Activated naive CD4-positive, alpha-beta T cell (primary cell): ENCODE measurements at places on chromosomes 1 and 21.

- no peak for DNase-seq
Observed at GRCh38 chr1:12621346-12622335, 3.6 kb upstream of the DHRS3 start.

- no peak for DNase-seq
Observed at GRCh38 chr1:195604287-195604686, 1004.0 kb downstream of the KCNT2 start.

DNA sequence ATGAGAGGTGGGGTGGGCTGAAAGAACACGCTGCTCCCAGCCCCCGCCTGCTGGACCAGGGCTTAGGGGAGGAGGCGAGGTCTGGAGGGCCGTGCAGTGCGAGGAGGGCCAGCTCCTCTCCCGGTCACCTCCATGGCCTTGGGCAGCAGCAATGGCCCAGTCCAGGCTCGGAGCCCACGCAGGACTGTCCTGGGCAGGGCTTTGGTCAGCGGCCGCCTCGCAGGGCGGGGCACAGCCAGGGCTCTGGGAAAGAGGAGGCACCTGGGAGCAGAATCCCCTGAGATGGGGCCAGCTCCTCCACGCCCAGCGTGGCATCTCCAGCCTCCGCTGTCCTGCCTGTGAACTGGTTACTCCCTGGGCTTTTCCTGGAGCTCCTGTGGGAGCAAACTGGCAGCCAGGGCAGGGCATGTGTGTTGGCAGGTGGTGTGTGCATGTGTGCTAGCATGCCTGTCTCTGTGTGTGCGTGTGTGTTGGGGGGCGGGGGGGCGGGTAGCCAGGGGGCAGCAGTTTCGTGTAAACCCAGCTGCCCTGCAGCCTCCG, 27.4 kb downstream of the ARHGEF16 start:
- DNase-seq = no peak

GRCh38 chr1:12343823-12344487, 114.1 kb downstream of the VPS13D start:
- no peak for DNase-seq

- no peak for DNase-seq
Observed at GRCh38 chr1:55369474-55369873, 154.3 kb upstream of the USP24 start.

DNA sequence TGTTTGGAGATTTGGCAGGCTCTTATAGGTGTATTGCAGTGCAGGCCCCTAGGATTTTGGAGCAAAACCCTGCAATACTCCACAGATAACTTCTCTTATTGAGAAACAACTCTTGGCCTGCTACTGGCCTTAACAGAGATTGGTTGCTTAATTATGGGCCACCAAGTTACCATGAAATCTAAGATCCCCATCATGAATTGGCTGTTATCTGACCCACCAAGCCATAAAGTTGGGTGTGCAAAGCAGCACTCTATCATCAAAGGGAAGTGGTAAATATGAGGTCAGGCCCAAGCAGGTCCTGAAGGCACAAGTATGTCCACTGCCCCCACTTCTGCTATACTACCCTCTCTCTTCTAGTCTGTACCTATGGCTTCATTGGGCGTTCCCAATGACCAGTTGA, 130.0 kb upstream of the TNFSF4 start:
- no peak for DNase-seq

DNA sequence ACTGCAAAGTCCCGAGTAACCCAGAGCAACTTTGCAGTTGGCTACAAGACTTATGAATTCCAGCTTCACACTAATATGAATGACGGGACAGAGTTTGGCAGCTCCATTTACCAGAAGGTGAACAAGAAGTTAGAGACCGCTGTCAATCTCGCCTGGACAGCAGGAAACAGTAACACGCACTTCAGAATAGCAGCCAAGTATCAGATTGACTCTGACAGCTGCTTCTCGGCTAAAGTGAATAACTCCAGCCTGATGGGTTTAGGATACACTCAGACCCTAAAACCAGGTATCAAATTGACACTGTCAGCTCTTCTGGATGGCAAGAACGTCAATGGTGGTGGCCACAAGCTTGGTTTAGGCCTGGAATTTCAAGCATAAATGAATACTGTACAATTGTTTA, 66.8 kb downstream of the ACBD6 start:
- no peak for DNase-seq

DNA sequence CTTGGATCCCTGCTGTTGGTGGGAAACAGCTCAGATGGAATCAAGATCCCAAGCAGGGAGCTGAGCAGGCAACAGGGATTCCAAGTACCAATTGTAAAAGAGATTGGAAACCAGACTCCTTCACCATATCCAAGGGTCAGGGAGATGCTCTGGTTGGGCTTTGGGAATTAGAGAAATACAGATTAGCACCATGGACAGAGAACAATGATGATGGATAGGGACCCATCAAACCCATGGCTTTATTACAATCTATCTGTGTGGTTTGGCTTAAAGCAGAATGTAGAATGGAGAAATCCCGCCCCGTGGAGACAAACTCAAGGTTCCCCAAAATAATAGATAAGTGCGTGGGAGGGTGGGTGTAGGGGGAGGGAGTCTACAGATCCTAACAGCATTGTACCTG, 120.7 kb upstream of the CSF3R start:
- no peak for DNase-seq

GRCh38 chr1:63428815-63429214, 61.4 kb downstream of the ALG6 start:
- DNase-seq = no peak

GRCh38 chr1:93662481-93663207, 19.0 kb downstream of the BCAR3 start:
- no peak for DNase-seq

GRCh38 chr1:228852511-228853088, 117.3 kb downstream of the RHOU start:
- DNase-seq = no peak

DNA sequence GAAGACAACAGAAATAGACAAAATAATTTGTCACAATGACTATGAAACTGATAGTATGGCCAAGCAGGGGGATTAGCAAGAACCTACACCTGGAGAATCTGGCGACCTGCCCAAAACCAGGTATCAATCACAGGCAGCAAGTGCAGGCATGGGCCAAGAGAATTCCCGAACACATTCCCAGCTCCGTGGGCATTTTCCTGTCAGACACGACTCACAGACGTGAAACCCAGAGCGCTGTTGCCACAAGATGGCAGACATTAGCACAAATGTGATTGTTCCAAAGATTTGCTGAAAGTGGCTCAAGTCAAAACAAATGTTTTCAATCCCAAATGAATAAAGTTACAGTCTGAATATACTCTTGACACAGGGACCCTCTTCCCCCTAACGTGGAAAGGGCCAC, 36.8 kb downstream of the HLCS start:
- DNase-seq = no peak

GRCh38 chr21:42975886-42976608, 1.7 kb downstream of the PKNOX1 start:
- DNase-seq = no peak

- DNase-seq = no peak
Observed at GRCh38 chr1:152718238-152718637, 10.3 kb downstream of the LCE4A start.

DNA sequence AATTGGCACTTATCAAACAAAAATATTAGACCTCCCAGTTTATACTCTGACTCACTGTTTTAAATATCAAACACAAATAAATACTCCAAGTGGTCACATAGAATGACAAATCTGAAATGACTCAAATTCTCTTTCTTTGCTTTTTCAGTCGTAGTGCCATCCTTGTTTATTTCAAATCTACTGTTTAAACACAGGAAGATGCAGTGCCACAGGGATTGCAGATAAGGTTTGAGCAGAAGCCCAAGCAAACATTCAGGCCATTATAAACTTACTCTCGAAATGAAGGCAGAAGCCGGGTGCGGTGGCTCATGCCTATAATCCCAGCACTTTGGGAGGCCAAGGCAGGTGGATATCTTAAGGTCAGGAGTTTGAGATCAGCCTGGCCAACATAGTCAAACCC, 255.4 kb upstream of the PLXNA2 start:
- no peak for DNase-seq

DNA sequence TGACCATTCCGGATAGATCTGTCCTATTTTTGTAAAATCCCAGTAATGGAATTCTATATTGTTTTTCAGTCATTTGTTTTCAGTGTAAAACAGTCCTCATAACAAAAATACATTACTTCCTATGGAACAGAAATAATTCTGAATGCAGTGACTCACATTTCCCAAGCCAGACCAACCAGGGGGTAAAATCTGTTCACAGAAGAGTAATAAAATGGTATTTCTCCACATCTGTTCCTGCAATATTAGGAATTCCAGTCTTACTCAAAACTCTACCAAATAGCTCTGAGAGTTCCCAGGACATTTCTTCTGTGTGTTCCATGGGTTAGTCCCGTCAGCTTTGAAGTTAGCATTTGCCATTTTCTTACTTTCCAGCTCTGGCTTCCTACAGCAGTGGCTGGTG, 2.6 kb upstream of the DDR2 start:
- DNase-seq = no peak

DNA sequence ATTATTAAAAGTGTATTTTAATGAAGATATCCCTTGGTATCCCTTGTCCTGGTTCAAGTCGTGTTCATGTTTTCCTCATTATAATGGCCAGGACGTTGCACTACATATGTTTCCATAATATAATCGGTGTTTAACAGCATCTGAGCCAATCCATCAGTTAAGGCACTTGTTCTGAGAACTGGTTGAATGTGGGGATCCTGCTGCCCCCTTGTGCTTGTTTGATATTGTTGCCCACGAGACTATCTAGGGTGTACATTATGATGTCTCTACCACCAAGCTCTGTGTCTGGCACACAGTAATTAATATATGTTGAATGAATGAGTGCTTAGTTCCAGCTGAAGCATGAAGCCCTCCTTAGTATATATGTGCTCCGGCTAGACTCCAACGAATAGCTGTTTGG, 193.0 kb downstream of the CACNA1E start:
- no peak for DNase-seq

DNA sequence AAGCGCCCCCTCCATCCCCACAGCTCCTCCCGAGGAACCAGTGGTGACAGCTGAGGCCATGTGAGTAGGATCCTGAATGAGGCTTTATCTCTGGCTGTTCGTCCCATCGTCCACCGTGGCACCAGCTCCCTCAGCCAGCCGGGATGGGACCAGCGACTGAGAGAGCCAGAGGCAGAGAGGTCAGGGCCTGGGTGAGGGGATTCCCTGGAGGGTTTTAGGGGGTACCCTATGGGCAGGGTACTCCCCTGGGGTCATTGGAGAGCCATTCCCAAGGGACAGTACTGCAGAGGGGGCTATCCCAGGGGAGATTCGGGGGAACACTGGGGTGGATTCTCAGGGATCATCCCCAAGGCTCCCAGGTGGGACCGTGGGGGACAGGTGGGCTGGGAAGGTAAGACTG, 2.4 kb downstream of the TMEM125 start:
- no peak for DNase-seq

DNA sequence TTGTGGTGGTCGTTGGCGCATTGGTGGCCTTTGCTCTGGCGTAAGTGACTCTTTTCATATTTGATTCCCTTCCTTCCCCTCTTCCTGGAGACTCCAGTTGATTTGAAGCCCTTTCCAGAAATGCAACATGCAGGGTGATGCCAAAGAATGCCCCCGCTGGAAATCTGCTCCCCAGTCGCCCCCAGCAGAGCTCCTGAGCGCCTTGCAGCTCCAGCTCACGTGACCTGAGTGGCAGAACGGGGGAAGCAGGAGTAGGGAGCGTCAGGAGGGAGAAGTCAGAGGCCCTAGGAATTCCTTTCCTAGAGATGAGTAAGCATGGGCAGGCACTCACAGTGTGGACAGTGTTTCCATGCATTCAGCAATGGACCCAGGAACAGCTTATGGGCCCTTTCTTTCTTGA, 255.9 kb downstream of the CACNA1E start:
- no peak for DNase-seq

DNA sequence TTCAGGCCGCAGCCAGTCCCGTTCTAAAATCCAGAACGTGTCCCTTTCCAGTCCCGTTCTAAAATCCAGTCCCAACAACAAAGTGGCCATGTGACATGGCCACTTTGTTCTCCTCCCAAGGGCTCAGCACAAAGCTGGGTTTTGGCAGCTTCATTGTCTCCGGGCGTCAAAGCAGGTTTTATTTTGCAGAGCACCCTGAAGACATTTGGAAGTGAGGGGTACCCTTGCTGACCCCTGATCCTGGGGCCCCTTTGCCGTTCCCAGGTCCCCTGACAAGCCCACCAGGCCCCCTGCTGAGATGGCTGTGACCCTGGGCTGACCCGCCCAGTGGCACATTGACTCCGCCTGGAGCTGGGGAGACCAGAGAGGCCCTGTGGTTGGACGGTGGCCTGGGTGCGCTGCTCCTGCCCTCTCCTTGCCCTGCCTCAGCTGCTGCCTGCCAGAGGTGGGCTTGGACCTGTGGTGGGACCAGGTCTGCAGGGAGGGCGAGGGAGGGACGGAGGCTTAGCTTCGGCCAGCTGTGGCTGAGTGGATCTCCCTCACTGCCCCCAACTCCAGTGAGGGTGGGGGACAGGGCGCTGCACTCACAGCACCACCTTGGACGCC, 4.3 kb downstream of the PFKL start:
- no peak for DNase-seq

DNA sequence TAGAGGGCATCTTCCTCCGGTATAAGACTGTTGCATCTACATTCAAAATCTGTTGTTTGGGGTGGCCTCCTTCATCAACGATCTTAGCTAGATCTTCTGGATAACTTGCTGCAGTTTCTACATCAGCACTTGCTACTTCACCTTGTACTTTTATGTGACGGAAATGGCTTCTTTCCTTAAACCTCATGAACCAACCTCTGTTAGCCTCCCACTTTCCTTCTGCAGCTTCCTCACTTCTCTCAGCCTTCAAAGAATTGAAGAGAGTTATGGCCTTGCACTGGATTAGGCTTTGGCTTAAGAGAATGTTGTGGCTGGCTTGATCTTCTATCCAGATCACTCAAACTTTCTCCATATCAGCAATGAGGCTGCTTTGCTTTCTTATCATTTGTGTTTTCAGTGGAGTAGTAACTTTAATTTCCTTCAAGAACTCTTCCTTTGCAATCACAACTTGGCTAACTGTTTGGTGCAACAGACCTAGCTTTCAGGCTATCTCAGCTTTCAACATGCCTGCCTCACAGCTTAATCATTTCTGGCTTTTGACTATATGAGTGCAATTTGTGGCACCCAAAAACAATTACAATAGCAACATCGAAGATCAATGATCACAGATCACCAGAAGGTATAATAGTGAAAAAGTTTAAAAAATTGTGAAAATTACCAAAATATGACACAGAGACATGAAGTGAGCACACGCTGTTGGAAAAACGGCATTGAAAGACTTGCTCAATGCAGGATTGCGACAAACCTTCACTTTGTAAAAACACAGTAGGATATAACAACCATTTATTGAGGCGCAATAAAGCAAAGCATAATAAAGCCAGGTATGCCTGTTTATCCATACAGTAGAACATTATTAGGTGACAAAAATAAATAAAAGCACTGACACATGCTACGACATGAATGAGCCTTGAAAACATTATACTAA, 56.7 kb upstream of the GFI1 start:
- DNase-seq = no peak

- DNase-seq = no peak
Observed at GRCh38 chr1:151811181-151811580, 6.0 kb upstream of the LINGO4 start.

- DNase-seq = no peak
Observed at GRCh38 chr1:147879911-147880310, 22.7 kb upstream of the GJA8 start.
